ENCODE measurements at places on chromosomes 1 and 21.

GRCh38 chr1:39184354-39184818, 20.1 kb upstream of the MACF1 start:
- DNase-seq, result no peak

DNA sequence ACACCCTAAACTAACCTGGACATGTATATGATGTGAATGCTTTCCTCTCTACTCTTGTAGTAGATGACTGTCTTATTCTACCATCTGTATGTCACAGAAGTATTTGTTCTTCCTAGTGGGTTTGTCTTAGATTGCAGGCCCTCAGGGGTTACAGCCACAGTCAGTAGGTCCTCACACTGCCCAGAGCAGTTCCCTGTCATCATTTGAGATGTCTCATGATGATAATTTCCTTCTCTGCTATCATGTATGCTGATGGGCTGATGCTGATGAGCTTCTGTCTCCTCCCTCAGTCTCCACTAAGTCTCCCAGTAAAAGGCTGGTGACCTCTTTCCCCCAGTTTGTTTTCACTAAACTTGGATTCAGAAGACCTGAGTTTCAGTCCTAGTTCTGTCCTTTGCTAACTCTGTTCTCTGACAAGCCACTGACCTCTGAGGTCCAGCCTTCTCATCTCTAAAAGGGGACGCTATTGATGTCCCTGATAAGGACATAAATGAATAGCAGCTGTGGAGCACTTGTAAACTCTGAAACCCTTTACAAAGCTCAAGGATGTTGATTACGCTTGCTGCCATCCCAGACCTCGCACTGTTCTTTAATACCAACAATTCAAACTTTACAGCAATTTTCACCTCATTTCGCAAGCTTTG, 3.1 kb upstream of the ETV3 start:
- DNase-seq, result no peak

DNA sequence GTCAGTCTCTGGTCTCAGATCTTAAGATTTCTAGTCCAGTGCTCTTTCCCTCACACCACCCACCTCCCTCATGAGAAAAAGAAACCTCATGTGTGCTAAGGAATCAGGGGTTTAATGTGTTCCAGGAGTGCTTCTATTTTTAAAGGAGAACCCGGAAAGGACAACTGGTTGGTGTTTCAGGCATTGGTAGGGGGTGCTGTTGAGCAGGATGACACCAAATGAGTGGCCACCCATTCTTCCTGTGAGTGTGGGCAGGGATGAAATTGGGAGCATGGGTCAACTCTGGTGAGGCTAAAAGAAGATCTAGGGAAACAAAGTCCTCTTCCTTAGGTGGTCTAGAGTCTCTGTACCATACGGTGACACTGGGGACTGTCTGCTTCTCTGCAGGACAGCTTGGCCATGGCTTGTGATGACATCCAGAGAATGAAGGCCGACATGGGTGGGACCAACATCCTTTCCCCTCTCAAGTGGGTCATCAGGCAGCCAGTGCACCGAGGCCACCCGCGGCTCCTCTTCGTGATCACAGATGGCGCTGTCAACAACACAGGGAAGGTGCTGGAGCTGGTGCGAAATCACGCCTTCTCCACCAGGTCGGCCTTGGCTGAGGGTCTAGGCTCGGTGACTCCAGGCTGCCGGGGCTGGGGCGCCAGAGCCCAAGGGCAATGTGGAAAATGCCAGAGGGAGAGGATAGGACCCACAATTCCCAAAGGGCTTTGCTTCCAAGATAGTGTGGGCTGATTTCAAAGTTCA, 39.3 kb downstream of the VWA5B1 start:
- no peak for DNase-seq

DNA sequence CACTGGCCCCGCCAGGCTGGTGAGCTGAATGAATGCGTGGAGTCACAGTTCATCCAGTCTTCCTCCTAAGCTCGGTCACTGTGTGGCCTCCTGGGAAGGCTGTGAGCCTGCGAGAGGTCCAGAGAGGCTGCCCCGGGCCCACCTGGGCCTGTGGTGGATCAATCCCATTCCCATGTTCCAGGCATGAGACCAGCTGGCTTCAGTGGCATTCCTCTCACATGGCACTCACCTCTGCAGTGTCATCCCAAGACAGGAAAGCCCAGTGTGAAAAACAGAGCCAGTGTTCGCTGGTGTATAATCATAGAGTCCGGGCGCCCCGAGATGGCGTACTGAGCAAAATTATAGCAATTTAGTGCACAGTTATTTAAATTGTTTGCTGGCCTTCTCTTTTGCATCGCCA, 37.6 kb upstream of the EPHA8 start:
- DNase-seq, result no peak

DNA sequence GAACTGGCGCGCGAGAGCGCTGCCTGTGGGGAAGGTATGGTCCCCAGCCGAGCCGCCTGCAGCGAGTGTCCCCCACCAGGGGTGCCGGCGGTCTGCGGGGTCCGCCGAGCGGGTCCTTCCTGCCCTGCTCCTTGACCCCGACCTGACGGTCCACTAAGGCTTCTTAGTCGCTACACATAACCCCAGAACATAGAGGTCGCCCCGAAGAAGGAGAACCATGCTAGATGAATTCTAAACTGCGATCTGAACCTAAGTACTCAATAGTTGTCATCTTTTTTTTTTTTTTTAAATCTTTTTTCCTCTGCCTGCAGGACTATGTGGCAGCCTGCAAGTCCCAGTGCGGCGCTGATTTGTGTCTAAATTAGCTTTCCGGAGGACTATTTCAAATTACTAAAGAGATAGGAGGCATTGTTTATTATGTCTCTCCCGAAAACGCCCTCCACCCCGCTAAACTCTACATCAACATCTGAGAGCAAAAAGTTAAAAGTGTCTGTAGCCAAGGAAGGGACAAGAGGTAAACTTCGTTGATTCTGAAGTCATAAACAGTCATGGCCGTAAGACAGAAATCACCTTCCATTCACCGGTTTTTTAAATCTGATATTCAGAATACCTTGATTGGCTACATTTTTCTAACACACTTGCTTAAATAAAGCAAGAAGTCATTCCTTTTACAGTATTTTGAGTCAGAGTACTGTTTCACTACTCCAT, 476 bp downstream of the AXDND1 start:
- no peak for DNase-seq

DNA sequence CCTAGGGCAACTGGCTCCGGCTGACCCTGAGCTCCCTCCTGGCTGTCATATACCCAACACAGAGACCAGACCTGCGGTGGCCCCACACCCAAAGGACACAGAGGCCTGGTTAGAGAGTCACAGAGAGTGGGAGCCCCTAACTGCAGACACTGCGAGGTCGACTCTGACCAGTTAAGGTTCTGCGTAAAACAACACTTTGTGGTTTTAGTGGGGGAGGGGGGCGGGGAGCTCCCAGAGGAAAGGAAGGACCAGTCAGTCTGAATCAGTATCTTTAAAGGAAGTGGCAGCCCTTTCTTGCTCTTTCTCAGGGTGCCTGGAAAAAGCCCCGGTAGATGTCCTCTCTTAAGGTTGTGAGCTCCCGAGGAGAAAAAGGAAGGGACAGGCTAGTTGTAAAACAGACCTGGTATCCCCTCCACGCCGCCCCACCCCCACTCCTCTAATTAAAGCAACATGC, 2.4 kb downstream of the SSBP3 start:
- DNase-seq, result no peak

GRCh38 chr1:245225322-245226202, 70.8 kb downstream of the KIF26B start:
- DNase-seq, result no peak

DNA sequence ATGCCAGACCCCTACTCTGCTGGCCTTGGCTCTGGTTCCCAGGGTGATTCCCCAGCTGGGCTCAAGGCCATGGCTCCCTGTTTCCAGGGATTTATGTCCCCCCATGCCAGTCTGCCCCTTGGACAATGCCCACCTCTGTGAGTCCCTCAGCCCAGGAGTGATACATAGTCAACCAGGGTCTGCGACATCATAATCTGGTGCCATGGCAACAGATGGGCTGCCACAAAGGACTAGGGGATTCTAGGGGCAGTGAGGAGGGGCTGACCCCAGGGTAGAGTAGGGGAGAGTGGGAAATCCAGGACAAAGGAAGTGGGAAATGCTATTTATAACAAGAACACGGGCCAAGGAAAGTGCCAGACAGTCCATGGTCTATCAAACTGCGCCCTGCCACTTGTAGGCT, 33.8 kb downstream of the LRP8 start:
- DNase-seq, result no peak

GRCh38 chr1:32652244-32652962, 1.4 kb downstream of the RBBP4 start:
- no peak for DNase-seq

GRCh38 chr1:174445817-174446216, 1.9 kb upstream of the GPR52 start:
- DNase-seq, result no peak

- no peak for DNase-seq
Measured at GRCh38 chr1:17586172-17586964, 46.9 kb downstream of the ARHGEF10L start.

- no peak for DNase-seq
Measured at GRCh38 chr1:18795002-18795689, 64.3 kb downstream of the TAS1R2 start.

DNA sequence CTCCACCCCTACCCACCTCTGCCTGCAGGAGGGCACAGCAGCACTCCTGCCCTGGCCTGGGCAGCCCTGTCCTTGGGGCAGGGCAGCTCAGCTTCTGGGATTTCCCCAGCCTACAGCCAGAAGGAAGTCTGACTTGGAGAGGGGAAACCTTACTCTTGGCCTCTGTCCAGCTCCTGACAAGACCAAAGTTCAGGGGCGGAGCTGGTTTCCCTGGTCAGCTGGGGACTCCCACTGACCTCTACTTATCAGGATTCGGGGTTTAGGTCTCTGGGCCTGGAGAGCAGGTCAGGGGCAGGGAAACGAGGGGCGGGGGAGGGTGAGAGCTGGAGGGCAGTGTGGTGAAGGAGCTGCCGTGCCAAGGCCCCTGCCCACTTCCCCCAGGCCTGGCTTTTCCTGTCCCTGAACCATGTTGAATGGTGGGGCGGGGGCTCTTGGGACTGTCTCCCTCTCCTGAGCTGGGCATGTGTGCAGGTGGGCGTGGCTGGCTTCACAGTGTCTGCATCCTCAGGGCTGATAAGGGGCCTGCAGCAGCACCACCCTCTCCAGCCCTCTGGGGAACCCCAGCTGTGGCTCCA, 16.8 kb upstream of the ETV3 start:
- no peak for DNase-seq

- no peak for DNase-seq
Measured at GRCh38 chr21:43842742-43843141, 22.3 kb upstream of the AGPAT3 start.

GRCh38 chr1:5348732-5349465, 643.3 kb downstream of the NPHP4 start:
- DNase-seq, result no peak

DNA sequence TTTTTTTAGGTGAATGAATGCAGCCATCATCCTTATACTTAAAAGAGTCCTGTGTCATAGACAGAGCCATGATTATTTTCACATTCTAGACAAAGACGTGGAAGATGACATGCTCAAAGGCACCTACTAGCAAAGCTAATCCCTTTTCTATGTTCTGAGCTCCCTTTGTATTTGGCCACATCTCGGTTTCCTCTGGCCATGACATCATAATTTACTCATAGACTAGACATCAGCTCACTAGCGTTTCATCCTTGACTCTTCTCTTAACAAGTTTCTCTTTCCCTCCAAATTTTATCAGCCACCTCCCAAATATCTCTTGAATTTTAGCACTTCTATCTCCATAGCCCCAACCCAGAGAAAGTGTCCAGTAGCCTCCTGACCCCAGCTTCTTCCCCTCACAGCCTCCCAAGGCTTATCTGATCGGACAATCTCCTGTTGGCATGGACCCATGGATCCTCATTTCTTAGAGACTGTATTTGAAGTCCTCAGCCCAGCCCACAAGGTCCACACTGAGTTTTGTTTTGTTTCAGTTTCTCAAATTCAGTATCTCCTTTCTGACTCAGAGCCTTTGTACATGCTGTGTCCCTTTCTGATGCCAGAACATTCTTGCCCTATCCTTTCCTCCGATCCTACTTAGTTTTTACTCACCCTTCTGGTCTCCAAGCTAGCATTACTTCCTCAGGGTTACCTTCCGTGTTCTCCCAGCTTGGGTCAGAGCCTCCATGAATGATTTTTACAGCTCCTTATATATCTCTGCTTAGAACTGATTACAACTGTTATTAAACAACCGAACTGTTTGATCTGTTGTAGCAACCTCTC, 33.0 kb upstream of the EPS8L3 start:
- no peak for DNase-seq

DNA sequence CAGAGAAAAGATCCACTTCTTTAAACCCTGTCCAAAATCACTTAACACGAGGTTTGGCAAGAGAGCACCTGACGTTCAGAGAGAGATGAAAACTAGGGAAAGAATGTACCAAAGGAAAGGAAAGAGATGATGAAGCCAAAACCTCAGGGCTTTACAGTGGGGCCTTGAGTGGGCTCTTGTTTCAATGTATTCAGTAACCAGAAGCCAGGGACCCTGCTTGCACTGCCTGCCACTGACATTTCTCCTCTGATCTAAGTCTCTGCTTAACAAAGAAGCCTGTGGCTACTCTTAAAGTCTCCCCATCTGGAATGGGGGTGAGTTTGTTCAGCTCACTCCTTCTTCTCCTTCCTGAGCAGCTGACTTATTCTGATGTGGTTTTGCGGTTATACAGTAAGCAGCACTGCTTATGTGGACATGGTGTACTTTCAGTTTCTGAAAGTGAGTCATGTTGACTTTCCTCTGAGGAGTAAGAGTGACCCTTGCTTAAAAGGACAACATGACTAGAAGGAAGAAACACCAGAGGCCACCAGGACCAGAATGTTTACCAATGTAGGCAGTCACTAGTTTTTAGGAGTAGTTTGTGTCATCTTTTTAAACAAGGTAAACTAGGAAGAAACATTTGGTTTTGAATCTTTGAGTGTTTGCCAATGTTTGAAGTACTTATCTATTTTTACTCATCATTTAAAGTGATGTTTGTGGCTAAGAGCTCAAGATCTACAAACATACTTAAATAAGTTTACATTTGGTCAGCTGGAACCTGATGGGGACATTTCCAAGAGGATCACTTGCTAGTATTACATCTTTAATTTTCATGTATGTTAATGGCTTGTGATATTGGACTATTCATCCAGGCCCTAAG, 87.4 kb downstream of the FASLG start:
- no peak for DNase-seq

GRCh38 chr1:63458750-63459149, 64.3 kb downstream of the ITGB3BP start:
- no peak for DNase-seq

DNA sequence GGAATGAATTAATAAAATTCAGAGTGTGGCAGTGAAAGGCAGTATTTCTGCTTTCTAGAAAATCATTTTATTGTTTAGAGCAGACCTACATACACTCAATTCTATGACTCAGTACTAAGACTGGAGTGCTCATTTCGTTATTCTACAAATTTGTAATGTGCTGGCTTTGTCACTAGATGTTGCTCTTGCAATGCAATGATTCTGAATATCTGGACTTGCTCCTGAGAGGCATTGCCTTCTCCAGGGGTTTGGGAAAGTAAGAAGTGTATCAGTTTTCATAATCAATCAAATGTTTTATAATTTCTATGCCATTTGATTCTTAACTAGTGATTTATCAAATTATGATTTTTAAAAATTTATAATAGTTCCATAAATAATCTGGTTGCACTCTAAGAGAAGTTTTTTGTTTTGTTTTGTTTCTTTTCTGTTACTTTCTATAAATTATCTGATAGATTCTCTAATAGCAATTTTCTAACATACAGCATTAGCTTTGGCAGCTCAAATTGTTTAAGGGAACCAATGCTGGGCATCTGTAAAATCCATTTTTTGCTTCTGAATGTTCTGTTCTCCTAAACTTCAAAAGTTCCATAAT, 280.5 kb upstream of the SGIP1 start:
- DNase-seq, result no peak

GRCh38 chr1:39960431-39960958, 5.5 kb downstream of the MFSD2A start:
- DNase-seq, result no peak

- no peak for DNase-seq
Measured at GRCh38 chr1:93749894-93750301, 68.3 kb upstream of the BCAR3 start.
